Right cardiac atrium (tissue), 5 donors: ENCODE measurements at places on chromosomes 13 and 19.

- DNase-seq: no peak
Measured at GRCh38 chr13:22061806-22062391, 391.0 kb downstream of the FGF9 start.

DNA sequence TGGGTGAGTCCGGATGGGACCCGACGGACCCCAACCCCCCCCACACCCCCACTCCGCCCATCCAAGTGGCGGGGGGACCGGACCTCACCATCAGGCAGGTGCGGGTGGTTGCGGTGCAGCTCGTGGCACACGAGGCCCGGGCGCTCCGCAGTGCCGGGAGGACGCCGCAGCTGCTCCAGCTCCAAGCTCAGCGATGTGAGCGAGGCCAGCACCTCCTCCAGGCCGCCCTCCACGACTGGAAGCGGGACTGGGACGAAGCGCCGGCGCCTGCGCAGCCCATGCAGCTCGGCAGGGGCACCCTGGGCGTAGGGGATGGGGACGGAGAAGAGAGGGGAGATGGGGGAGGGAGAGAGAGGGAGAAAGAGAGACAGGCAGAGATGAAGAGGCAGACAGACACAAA, 30.1 kb upstream of the OLFM2 start:
- no peak for DNase-seq

- DNase-seq: no peak
Measured at GRCh38 chr19:6803036-6803404, 30.5 kb downstream of the VAV1 start.

DNA sequence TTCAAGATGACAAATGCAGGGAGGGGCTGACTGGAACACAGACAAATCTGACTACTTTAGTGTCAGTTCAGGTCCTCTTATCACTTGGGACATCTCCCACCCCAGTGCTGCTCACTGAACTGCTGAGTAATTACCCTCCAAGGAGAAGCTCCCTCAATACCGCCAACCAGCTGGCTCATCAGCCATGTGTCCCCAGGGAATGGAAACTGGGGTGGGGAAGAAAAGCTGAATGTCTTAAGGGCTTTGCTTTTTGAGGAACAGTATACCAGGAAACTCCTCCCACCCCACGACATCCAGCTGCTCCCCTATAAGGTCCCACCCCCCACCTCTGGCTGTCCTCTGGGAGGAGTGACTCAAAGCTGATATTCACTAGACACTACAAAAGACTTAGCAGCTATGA, 2.0 kb downstream of the ZNF823 start:
- peak; percentile 73 for DNase-seq

DNA sequence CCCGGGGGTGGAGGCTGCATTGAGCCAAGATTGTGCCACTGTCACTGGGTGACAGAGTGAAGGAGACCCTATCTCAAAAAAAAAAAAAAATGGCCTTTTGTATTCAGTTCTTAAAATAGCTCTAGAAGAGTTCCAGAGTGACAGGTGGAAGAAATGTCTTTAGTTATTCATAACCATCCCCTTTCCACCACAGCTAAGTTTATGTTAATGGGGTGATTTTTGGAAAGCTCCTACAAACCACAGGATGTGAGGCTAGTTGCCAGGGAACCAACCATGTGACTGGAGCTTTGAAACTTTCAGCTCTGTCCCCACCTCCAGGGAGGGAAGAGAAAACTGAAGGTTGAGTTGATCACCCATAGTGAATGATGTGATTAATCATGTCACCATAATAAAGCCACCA, 6.9 kb downstream of the ZNF490 start:
- DNase-seq: no peak

DNA sequence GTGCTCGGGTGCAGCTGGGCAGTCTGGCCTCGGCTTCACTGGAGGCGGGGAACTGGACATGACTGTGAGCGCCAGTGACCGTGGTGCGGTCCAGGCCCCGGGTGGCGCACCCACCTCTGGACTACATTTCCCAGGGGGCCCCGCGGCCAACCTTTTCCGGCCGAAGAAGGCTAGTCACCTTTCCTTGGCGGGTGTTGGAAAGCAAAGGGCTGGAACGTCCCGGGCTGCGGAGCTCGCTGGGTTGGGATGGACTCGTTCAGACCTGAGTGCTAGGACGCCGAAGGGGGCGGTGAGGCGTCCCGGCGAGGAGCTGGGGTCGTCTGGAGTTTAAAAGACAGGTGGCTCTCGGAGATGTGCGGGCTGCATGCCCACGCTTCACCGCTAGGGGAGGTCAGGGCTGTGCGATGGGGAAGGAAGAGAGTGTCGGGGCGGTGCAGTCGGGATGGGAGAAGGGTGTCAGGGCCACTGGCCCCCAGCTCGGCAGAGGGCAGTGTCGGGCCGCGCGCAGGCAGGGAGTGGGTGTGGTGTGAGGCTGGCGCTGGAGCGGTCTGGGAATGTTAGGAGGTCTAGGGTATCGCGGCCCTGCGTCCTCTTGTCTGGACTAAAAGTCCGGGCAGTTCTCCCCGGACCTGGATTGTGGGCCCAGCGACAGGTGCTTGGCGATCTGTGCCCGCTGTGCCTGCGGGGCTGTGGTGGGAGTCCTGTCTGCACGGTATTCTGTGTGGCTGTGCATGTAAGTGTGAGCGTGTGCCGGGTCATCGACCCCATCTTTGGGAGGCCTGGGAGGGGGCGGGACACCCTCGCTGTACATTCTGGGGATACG, 57.1 kb downstream of the ZNF568 start:
- peak; percentile 91 for DNase-seq

DNA sequence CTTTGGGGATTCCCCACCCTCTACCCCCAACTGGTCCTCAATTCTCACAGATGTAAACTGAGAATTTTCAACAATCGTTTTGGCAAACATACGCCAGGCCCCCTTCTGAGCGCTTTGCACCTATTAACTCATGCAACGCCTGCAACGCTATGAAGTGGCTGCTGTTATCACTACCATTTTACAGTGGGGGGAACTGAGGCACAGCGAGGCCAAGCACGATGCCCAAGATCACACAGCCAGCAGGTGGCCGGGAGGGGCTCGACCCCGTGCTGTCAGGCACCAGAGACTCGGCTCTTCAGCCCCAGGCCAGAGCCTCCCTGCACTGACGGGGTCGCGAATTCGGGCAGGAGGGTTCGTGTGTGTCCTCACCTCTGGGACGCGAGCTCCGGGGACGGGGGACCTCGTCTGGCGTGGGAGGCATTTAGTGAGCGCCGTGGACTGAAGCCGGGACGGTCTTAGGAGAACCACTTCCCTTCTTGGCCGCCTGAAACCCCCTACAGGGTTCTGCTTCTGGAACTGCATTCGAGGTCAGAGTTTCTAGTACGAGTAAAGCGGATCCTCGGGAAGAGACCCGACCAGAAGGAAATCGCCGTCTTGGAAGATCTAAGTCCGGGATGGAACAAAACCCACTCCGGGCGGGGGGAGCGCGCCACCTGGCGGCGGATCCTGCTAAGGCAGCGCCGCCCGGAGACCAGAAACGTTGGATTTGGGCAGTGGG, 21.0 kb downstream of the ZNF114 start:
- DNase-seq: peak; percentile 88

GRCh38 chr19:39928357-39928725, 6.1 kb downstream of the FCGBP start:
- DNase-seq: no peak
